Lower lobe of right lung (tissue), 2 donors: ENCODE measurements at places on chromosomes 11 and 22. TPM values are rescaled to one million over a fixed set of nuclear protein-coding genes. Genes with fewer than 3 reads are reported as not detected.

DNA sequence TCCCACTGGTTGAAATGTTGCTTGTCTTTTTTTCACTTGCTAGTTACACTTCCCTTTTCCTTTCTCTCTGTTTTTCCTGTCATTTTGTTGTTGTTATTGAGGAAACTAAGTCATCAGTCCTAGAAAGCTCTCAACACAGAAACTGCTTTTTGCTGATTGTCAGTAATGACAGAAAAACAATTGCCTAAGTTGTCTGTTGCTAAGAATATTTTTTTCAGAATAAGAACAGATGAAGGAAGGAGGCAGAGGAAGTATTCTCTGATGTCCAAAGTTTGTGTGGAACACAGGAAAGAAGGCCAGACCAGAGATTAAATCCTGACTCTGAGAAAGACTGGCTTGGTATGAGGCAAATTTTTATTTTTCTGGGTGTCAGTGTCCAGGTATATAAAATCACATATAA, 163.3 kb downstream of the CASP12 start:
- no peak for DNase-seq

DNA sequence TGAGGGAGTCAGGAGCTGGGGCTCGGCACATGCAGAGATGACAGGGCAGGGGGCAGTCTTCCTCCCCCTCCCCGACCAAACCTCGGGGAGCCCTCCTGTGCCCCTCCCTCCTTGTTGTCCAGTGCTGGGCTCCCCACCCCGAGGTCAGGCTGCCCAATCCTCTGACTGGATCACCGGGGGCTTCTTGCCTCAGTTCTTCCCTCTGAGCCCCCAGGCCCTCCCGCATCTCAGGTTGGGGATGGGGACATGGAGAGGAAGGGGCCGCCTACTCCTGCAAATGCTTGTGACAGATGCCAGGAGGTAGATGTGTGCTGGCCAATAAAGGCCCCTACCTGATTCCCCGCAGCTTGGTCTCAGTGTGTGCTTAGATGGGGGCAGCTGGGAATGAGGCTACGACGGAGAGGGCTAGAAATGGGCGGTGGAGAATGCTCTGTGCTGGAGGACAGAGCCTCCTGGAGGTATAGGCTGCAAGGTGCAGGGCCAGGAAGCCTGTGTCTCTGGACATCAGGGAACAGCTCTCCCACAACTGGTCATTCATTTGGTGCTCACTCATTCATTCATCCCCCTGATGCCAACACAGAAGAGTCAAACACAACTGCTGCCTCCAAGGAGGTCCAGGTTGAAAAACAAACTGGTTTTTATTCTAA, 8.4 kb downstream of the RHBDD3 start:
- DNase-seq: no peak

DNA sequence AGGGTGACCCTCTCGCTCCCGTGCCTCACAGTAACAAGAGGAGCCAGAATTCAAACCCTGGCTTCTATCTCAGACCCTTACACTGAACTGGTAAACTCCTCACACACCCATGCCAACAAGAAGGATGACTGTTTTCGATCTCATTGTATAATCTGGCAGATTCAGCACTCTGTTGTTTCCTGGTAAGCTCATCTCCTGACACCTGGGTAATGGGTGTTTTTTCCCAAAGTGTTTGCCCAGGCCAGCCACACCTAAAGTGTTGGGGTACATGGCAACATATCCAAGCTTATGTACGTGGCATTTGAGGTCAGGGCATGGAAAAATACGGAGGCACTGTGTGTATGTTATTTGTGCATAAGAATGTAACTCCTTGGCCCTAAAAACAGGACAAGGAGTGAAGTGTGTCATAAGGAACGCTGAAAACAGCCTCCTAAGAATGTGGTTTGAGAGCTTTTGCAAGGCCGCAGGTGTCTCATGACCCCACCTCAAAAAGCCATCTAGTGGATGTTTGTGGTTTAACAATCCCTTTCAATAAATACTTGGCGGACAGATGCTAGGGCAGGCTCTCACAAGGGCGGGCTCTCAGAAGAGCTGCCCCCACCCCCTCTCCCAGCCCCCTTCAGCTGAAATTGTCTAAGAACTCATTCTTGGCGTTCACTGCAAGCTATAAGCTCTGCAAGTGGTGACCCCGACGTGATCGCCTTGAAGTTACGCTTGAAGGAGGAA, at the start of gene MS4A15:
MS4A15 (plus strand) TSS at position 561 of the 726 bp plus-strand sequence. CDS start 6,867 bp downstream, outside the sequence.
- DNase-seq: no peak

Gene PHLDA2
- 7.2 TPM for total RNA-seq

Gene ALX4
- not detected for total RNA-seq

Gene CFAP300
- total RNA-seq: 7.2 TPM

- no peak for DNase-seq
Observed at GRCh38 chr11:125890447-125891100, 3.1 kb downstream of the HYLS1 start.

GRCh38 chr11:118057251-118058145, 19.4 kb upstream of the TMPRSS4 start:
- no peak for DNase-seq

DNA sequence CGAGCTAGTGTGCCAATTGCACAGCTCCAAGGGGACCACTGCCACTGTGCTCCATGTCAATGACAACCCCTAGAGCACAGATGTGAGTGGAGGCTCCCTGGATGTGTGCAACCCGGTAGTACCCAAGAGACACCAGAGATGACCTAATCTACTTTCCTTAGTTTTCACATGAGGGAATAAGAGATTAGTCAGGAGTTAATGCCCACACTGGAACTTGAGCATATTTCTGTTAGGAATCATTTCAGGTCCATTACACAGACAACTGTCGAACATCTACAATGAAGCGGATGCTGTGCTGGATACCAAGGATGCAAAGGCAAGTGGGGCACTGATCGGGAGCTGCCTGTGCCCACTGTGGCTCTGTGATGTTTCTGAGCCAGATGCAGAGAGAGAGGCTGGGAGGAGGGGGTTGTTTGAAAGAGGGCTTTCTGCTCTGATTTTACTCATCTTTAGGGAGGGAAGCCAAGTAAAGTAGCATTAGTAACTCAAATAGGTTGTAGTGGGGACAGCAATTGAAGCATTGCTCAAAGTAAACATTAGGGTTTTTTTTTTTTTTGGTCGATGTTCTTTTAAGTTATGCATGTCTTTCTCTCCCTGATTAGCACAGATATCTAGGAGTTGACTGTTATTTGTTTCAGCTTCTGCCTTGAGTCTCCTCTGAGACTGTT, 82.5 kb upstream of the SORL1-AS1 start:
- DNase-seq: no peak

Gene ALDH3B1
- total RNA-seq: 104 TPM

DNA sequence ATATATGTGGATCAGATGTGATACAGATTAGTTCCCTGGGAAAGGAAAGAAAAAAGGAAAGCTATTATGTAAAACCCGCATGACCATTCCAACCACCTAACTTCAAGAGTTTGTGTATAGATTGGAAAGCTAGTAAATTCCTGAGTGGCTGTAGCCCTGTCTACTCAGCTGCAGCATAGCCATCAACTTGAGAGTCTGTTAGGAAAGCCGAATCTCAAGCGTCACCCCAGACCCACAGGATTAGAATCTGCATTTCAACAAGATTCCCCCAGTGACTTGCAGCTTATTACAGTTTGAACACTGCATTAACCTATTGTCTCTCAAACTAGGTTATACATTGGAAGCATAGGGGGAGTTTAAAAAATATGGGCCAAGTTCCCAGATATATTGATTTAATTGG, 921.7 kb downstream of the LRRC4C start:
- DNase-seq: no peak

DNA sequence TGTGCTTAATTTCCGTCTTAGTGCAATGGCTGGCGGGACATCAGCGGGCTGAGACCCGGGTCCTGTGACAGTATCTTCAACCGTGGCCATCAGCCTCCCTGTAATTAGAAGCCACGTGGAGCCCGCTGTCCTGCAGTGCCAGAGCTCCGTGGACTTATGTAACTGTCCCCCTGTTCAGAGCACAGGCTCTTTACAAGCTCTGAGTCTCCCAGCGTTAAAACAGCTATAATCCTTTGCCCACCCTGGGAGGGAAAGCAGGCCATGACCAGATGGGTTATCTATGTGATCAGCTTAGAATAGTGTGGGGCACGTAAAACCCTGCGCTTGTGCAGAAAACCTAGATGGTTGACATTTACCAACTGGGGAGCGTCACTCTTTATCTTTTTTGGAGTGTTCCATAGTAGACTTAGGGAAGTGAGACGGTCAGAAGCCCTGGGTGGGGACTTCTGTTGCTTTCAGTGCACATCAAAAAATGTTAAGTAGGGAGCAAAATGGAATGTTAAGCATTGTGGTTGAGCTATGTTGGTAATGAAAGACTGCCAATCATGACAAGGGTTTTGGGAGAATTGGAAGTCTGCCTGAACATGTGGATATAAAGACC, 103.5 kb upstream of the CADM1 start:
- no peak for DNase-seq

- DNase-seq: no peak
Observed at GRCh38 chr11:101738452-101738851, 154.6 kb upstream of the TRPC6 start.

- DNase-seq: no peak
Observed at GRCh38 chr11:9901943-9902342, 238.1 kb downstream of the SWAP70 start.

Gene KCNQ1OT1
- total RNA-seq: 1.6 TPM

- DNase-seq: no peak
Observed at GRCh38 chr11:66841861-66842260, 1.4 kb upstream of the RCE1 start.

Gene HOATZ
- total RNA-seq: 15.0 TPM

GRCh38 chr11:126173257-126173656, 38.2 kb downstream of the RPUSD4 start:
- no peak for DNase-seq

DNA sequence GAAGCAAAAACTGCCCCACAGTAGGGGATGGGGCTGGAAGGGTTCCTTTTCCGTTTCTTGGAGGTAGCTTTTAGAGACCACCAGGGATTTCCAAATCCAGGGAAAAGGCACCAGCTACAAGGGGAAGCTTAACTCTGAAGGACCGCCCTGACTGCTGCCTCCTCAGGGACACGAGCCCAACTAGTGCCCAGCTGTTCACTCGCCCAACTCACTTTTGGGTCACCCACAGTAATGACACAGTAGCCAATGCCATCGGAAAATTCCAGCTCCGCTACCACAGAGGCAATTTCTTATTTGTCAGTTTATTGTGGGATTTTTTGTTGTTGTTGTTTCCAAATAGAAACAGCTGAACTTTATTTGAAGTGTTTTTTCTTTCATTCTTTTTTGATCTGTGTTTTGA, 141.3 kb downstream of the ATXN10 start:
- no peak for DNase-seq

Gene C22orf23
- total RNA-seq: 1.2 TPM

DNA sequence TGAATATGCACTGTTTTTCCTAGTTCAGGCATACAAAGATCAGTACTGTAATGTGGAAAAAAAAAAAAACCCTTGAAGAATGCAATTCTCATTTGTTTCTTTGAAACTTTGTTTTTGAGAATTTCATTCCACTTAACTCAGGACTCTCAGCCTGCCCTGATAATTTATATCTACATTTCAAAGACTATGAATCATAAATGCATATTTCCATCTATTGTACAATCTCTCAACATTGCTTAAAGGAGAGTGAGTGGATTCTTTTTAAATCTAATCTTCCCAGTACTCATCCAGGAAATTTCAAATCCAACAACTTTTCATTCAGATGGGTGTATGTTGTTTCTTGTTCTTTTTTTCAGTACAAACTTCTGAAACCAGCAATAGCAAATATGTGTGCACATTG, 322.2 kb upstream of the DDI1 start:
- no peak for DNase-seq

Gene KREMEN1
- 23.5 TPM for total RNA-seq

GRCh38 chr11:70341881-70342429, 56.4 kb upstream of the CTTN start:
- no peak for DNase-seq

- DNase-seq: no peak
Observed at GRCh38 chr11:19301361-19301760, 60.6 kb upstream of the E2F8 start.

Gene CD81
- 850 TPM for total RNA-seq

DNA sequence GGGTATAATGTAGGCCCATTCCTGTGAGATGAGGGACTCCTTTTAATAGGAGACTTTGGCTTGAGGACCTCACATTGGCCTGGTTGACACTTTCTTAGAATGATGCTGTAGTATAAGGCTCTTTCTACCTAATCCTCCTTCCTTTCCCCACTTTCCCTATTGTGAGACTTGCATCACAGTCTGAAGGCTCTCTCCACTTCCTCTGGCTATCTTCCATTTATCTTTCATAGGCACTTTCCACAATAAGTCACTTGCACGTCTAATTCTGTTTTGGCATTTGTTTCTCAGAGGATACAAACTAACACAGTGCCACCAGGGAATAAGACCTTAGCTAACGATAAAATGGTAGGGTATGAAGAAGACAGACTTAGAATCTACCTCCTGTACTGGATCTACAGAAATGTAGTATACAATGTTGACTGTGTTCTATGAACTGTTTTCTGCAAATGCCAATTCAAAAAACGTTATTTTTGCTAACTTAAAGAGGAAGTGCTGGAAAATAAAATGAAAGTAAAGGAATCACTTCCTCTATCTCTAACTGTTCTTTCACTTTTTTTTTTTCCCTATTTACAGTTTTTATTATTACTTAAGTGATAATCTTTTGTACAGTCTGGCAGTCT, 17.9 kb upstream of the PDE3B start:
- DNase-seq: no peak

DNA sequence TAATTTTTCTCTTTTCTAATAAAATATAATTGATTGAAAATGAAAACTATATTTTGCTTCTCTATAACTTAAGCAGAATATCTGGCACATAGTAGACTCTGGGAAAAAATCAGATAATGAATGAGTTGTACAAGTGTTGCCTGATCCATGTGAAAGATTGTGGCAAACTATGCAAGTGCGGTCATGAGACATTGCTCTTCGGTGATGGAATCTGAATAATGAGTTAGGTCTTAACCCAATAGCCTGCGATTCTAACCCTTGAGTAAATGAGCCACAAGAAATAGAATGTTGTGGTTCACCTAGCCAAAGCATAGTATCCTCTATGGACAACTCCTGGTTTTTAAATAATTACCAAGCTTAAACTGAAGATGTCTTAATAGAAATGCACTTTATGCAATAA, 333.7 kb upstream of the LUZP2 start:
- DNase-seq: no peak

DNA sequence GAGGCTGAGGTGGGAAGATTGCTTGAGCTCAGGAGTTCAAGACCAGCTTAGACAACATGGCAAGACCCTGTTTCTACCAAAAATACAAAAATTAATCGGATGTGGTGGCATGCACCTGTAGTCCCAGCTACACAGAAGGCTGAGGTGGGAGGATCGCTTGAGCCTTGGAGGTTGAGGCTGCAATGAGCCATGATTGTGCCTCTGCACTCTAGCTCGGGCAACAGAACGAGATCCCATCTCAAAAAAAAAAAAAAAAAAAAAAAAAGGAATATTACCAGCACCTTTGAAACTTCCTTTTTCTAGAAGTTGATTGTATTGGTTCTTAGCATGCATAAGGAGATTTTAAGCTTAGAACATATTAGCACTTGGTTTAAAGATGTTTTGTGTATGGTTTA, 11.4 kb downstream of the CRKL start:
- no peak for DNase-seq

GRCh38 chr22:35984183-35985175, 44.1 kb downstream of the RBFOX2 start:
- DNase-seq: no peak
